HAP-1 (cell line): ENCODE measurements at places on chromosomes 1 and 21.

GRCh38 chr1:110508028-110508940, 10.7 kb downstream of the KCNA10 start:
- DNase-seq: no peak

GRCh38 chr1:54009406-54009805, 8.6 kb downstream of the LDLRAD1 start:
- no peak for DNase-seq

DNA sequence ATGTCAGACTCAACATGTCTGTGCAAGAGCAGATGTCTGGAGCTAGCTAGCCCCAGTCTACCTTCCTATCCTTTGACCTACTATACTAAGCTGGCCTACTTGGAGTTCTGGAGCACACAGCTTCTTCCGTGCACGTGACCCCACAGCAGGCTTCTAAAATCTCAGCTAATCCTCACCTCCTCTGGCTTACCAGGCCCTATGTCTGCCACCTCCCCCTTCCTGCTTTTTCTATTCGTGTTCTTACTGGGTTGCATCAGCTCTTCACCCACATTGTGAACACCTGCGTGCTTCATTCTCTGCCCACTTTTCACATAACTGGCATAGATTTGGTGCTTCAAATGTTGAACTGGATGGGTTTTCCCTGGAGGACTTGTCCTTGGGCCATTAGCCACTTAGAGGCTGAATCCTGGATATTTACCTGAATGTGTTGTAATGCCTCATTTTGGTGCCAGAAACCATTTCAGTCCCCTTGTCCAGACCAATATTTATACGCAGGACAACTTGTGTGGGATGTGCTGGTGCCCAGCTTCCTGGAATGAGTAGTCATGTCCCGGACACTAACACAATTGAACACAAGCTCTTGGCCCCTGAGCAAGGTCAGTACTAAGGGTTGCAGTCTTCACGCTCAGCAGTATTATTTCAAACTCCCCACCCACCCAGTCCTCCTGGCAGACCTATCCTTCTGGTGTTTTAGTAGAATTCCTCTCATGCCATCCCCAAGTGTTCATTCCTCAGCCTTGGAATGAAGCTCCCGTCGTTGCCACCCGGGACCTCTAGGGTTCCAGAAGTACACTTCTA, 24.0 kb downstream of the TENT5C start:
- DNase-seq: no peak

- DNase-seq: no peak
Observed at GRCh38 chr21:35119501-35120047, 70.5 kb upstream of the RUNX1 start.

DNA sequence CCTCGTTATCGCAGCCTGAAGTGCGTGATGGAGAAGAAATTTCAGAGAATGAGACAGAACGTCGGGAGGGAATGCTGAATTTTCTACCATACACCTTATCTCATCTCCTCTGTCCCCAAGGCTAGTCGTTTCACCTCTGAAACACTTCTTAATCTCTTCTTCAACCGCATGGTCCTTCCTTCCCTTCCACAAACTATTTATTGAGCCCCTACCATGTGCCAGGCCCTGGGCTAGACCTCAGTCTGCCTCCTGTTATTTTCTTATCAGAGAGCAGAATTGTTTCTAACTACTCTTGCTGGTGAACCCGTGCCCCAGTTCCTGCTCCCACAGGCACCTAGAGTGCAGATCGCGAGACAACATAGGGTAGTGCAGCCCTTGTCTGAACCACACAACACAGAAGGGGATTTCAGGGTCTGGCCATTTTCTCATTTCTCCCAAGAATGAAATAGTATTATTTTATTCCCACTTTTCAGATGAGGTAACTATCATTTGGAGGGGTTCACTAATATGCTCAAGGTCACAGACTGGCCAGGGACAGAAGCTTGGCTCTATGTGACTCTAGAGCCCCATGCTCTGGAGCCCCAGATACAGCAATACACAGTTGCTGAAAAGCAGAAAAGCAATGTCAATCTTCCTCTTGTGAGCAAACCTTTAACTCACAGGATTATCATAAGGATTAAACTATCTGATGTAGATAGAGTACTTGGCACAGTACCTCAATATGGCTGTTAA, 598 bp upstream of the ADIPOR1 start:
- no peak for DNase-seq

DNA sequence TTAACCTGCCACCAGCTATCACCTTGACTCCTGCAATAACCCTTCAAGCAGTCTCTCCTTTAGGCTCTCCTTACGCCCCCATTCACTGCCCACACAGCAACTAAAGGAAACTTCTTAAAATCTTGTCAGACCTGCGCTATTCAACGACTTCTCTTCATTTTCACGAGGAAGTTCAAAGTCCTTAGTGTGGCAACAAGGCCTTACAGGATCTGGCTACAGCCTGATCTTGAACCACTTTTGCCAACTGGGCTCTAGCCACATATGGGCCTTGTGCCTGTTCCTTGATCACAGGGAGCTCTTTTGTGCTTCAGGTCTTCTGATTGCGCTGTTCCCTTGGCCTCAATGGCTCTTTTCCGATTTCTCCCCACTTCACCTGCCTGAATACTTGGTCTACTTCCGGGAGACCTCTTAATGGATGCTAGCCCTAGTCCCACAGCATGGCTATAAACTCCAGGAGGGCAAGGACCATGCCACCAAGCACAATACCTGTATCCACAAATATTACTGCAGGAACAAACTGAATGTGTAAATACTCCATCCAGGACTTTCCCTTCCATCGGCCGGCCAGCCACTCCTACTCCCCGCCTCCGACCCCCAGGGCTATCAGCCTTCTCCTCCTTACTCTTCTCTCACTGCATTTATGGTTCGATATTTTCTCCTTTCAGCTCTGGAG, 2.3 kb upstream of the CTNNBIP1 start:
- DNase-seq: no peak

DNA sequence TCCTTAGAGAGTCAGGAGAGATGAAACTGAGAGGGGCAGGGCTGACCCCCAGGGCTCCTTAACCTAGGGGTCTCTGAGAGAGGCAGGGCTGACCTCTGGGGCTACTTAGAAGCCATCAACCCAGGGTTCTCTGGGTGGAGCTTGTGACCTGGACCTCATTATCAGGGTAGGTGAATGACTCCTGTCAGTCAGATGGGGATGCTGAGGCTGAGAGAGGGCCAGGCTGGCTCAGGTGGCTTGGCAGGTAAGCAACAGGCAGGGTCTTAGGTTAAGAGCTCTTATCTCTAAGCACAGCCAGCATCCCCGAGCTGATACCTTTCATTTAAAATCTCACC, 160.9 kb downstream of the PTPRU start:
- DNase-seq: no peak

DNA sequence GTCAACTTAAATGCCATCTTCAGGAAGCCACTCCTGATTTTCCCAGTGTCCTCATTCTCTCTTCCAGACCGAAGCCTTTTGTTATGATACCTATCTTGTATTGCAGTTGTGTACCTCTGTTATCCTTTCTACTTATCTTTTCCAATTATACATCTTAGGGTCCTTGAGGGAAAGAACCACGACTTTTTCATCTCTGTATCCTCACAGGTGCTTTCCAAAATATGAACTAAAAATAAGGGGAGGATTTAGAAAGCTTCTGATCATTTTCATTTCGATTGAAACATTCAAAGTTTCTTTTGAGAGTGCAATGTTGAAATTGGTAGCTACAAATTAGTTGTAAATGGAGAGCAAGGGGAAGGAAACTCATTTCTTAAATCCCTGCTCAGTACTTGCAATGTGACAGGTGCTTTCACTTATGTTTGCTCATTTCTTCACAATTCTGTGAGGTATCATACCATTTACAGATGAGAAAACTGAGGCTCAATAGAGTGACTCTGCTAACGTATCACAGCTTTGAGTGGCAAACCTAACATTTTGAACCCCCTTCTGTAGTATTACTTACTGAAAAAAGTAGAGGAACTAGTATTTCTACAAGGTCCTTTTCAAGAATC, 24.2 kb downstream of the SLC19A2 start:
- no peak for DNase-seq

DNA sequence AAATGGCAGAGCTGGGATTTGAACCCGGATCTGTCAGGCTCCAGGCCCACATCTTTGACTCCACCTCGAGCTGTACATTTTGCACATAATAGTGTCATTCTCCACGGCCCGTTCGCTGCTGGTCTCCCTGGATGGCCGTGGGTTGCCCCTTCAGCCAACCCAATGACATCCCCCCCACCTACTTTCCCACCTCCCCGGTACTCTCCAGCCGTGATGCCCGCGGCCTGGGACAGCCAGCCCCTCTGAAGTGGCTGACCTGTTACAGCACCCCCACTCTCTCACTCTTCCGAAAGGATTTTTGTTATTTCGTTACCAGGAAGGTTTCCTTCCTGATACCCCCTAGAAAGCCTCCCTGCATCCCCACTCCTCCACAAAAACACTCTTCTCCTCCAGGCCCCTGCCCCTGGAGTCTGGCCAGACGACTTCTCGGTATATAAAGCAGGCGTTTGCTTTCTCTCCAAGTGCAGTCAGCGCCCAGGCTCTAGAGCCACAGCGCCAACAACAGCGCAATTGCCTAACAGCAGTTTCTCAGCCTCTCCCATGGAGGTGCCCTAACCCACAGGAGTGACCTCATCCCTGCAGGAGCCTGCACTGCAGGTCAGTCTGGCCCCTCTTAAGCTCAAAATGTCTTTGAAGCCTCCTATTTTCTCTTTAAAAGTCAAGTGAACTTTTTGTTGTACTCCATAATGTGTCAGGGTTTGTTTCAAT, 14.5 kb upstream of the GJB5 start:
- no peak for DNase-seq

DNA sequence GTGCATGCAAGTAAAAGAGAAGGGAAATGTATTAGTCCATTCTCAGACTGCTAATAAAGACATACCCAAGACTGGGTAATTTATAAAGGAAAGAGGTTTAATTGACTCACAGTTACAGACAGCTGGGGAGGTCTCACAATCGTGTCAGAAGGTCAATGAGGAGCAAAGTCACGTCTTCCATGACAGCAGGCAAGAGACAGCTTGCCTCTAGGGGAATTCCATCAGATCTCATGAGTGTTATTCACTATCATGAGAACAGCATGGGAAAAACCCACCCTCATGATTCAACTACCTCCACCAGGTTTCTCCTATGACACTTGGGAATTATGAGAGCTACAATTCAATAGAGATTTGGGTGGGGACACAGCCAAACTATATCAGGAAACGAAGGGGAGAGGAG, 8.1 kb downstream of the KRTAP21-3 start:
- no peak for DNase-seq

DNA sequence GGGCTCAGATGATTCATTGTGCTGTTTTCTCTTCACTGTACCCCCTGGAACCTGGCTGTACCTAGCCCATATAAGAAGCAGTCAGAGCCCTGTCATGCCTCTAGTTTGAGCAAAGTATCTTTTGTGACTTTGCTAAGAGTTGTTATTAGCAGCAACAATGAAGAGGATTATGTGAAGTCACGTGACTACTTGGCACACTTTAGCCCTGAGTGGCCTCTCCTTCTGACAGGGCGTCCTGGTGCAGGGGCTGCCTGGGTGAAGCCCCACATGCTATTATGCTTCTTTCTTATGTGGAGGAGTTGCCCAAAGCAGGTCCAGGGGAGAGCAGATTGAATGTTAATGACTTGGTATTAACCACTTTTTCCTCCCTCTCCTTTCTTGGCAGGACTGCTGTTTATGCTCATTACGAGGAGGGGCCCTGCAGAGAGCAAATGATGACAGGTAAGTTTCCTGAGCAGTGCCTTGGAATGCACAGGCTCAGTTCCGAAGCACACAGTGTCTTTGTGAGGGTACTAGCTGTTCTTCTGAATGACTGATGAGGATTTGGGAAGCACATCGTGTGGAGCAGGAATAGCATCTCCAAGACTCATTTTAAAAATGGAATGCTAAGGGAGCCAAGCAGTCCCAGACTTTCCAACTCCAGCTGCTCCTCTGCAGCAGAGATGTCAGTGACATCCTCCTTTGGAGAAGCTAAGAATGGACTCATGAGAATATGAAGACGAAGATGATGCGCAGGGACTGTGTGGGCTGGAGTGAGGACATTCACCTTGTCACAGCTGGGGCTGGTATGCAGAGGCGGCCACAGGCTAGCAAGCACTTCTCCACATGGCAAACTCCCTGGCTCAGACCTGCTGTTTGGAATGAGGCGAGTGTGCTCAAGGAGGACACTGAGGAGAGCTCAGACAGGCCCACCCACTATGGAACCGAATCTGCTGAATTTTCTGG, 15.2 kb upstream of the ST3GAL3 start:
- peak; percentile 26 for DNase-seq

DNA sequence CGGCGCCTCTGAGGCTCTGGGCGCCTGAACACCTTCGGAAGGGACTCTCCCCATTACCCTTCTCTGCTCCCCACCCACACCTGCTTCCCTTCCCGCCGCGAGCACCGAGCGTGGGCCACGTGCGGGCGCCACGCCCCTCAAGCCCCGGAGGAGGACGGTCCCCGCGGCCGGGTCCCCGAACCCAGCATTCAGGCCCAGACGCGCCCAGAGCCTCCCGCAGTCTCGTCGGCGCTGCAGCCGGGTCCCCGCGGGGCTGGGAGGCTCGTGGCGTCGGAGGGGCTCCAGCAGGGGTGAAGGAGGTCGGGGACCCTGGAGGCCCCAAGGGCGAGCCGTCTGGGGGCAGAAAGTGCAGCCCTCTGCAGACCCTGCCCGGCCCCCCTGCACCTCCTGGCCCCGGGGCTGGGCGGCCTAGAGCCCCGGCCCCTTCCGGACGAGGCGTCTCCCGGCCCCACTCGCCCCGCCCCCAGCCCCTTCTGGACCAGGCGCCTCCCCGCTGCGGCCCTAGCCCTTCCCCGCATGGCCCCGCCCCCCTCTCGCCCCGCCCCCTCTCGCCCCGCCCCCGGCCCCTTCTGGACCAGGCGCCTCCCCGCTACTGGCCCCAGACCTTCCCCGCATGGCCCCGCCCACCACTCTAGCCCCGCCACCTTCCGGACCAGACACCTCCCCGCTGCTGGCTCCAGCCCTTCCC, 378 bp upstream of the SMIM1 start:
- peak; percentile 99 for DNase-seq

GRCh38 chr1:94038511-94038910, 82.4 kb downstream of the ABCA4 start:
- no peak for DNase-seq

DNA sequence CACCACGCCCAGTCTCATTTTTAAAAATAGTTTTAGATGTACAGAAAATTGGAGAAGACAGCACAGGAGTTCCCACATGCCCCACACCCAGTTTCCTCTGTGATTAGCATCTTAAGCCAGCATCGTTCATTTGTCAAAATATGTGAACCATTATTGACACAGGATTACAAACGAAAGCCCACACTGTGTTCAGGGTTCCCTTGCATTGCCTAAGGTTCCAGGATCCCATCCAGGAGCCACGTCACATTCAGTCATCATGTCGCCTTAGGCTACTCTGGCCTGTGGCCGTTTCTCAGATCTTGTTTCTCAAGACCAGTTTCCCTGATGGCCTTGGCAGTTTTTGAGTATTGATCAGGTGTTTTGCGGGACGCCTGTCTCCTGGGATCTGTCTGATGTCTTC, 34.7 kb upstream of the TNFRSF1B start:
- DNase-seq: no peak

GRCh38 chr1:218711001-218711400, 365.9 kb downstream of the TGFB2 start:
- DNase-seq: no peak
